MCF 10A (cell line): ENCODE measurements at places on chromosomes 11 and 22. TPM values are rescaled to one million over a fixed set of nuclear protein-coding genes. Genes with fewer than 3 reads are reported as not detected.

The BIRC3 gene
- total RNA-seq: 91.6 and 124 TPM in 2 replicates

The PATE1 gene
- total RNA-seq: not detected in 2 replicates

The ASCC2 gene
- 63.2 and 70.7 TPM in 2 replicates for total RNA-seq

DNA sequence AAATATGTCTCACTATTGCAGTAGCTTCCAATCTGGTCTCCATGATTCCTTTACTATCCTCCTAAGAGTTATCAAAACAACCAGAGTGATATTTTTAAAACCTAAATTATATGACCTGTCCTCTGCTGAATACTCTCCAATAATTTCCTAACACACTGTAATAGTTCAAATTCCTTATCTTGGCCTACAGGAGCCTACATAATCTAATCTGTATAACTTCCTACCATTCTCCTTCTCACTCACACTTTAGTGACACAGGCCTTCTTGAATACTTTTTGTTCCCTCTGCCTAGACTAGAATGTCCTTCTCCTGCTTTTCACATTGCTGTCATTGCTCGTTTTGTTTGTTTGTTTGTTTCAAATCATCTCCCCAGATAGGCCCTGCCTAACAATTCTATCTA lies 9.4 kb downstream of the FHIP1B start:
- DNase-seq: no peak

DNA sequence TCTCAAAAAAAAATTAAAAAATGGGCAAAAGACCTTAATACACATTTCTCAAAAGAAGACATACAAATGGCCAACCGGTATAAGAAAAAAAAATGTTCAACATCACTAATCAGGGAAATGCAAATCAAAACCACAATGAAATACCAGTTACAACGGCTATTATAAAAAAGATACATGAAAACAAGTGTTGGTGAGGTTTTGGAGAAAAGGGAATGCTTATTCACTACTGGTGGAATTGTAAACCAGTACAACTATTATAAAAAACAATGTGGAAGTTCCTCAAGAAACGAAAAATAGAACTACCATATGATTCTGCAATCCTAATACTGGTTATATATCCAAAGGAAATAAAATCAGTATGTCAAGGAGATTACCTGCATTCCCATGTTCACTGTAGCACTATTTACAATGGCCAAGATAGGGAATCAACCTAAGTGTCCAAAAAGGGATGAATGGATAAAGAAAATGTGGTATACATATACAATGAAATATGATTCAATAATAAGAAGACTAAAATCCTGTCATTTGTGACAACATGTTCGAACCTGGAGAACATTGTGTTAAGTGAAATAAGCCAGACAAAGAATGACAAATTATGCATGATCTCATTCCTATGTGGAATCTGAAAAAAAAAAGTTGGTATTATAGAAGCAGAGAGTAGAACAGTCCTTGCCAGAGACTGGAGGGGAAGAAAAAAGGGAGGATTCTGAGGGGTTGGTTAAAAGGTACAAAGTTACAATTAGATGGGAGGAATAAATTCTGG lies 256.9 kb upstream of the PITPNB start:
- DNase-seq: no peak

- DNase-seq: no peak
Measured at GRCh38 chr11:119532551-119532950, 109.6 kb upstream of the THY1 start.

- DNase-seq: peak; percentile 47
Measured at GRCh38 chr11:130633466-130633865, 185.0 kb downstream of the ADAMTS15 start.
